ENCODE measurements at places on chromosomes 7 and 10. TPM values are rescaled to one million over a fixed set of nuclear protein-coding genes. Genes with fewer than 3 reads are reported as not detected.

DNA sequence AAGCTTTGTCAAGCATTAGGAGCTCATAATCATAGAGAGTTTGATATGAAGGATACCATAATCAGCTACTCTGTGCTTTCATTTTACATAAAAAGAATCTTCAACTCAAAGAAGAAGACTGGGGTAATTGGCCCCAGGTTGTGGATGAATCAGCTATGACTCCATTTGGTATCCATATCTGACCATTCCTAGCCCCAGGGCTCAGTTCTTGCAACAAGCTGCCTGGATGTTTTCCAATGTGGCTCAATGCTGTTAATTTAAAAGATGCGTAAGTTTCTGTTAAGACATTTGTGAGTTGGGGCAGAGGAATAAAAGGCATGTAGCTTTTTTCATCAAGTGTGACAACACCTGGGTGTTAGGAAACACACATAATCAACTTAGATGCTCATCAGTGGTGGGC, 951.1 kb downstream of the NRG3 start:
- DNase-seq: no peak

GRCh38 chr7:128073671-128074310, 42.6 kb upstream of the LRRC4 start:
- DNase-seq: no peak

The PVRIG gene
- total RNA-seq: not detected

The SFTPA1 gene
- not detected for total RNA-seq

The ATP6V0E2 gene
- 24.8 TPM for total RNA-seq

DNA sequence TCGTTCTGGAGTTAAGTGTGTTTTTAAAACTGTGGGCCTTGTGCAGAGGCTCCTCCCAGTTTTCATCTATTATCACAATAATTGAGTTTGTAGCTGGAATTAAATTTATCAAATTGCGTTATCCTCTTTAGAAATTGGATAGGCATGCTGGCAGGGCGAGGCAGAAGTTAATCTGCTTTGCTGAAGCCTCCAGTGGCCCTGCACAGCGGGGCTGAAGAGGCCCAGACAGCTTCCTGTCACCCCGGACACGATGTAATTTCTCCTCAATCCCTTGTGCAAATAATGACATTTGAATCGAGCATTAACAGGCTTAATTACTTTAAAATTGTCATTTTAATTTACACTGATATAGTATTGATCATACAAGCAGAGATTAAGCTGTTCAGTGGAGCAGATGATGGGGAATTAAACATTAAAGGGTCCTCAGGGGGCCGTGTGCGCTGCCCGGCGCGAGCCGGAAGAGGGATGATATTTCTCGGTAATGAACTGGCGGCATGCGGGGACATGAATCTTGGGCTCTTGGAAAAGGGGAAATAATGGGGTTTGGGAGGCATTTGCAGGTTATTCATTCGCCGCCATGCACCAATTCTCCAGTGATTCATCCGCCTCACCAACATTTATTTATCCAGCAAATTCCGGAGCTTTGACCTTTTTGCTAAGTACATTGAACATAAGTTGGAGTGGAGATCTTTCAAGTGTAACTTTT, 118.5 kb downstream of the NKX6-2 start:
- peak; percentile 18 for DNase-seq
